ENCODE measurements at places on chromosomes 1 and 21. TPM values are rescaled to one million over a fixed set of nuclear protein-coding genes. Genes with fewer than 3 reads are reported as not detected.

Gene FBLIM1
- 319 TPM for total RNA-seq

Gene NUDT4B
- total RNA-seq: 8.1 TPM

Gene GPR25
- total RNA-seq: not detected

Gene MCOLN2
- not detected for total RNA-seq

Gene CDC20
- 35.3 TPM for total RNA-seq

Gene ZBTB48
- 14.7 TPM for total RNA-seq

Gene SYT2
- total RNA-seq: not detected
